MCF 10A (cell line): ENCODE measurements at places on chromosomes 3 and 15.

- DNase-seq, result no peak
Observed at GRCh38 chr15:62618846-62619504, 423.6 kb upstream of the TPM1 start.

GRCh38 chr15:60121845-60122244 lies 117.7 kb downstream of the FOXB1 start:
- no peak for DNase-seq

DNA sequence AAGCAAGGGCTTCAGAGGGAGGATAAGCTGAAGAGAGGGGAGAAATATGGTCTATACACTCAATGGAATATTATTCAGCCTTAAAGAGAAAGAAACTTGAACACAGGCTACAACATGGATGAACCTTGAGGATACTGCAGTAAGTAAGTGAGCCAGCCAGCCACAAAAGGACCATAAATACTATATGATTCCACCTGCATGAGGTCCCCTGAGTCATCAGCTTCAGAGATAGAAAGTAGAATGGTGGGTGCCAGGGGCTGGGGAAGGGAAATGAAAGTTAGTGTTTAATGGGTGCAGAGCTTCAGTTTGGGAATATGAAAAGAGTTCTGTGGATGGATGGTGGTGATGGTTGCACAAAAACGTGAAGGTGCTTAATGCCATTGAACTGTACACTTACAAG lies 68.4 kb upstream of the SEC13 start:
- DNase-seq, result no peak

GRCh38 chr15:59321000-59321689 lies 51.5 kb downstream of the MYO1E start:
- DNase-seq, result no peak

DNA sequence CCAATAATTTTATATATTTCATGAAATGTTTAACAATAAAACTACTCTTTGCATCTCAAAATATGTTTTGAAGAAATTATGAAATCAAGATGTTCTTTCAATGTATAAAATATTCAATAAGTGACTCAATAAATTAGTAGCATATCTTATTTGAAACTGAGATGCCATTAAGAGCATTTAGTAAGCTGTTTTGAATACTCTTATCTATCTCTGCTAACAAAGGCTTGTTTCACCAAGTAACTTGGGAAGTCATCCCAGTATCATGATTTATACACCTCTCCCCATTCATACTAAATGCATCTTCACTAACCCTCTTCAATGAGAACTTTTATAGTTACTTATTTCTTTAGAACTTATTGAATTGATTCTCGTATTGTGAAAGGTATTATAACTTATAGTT lies 43.1 kb downstream of the TNIK start:
- no peak for DNase-seq

- DNase-seq, result no peak
Observed at GRCh38 chr3:186493525-186494255, 50.5 kb downstream of the CRYGS start.

DNA sequence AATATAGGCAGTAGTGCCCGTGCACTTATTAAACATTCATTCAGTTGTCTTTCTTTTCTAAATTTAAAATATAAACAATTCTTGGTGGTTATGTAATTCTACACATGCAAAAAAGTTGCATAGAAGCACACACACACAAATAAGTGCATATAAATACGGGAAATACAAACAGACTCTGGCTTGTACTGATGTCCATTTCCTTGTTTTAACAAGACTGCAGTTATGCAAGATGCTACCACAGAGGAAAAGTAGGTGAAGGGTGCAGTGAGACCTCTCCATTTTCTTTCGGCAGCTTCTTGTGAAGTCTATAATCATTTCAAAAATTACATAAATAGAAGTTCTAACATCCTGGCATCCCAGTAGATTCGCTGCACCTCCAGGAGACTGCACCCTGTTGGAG lies 130.6 kb upstream of the BCL6 start:
- DNase-seq, result no peak

DNA sequence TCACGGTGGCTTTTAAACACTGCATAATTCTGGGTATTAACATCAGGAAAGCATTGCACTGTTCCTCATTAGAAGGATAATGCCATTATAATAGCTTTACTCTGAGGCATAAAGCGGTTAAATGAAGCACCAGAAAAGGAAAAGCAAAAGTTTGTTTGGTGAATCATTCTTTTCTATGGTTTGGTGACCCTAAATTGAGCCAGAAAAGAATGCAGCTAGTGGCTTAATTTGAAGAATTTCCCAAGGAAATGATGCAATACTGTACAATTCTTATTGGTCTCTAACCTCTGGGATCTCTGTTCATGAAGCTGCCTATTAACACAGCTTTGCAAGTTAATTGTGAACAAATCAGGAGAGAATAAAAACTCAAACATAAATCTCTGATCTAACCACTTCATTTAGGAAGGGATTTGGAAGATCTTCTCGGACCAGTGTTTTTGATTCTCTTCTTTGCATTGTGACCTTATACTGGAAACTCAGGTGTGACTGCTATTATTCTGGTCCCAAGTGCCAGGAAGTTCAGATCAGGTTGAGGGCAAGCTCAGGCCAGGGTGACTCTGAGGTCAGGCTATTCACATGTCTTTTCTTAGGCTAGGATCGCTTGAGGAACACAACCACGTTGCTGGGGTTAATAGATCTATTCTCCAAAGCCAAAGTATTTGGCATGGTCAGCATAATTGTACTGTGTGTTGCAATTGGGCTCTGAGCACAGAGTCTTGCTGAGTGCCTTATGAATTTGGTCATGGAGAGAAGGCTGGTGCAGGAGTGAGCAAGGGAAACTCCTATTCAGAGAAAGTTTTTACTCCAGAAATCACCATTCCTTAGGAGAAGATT lies 11.3 kb upstream of the DLG1 start:
- peak; percentile 85 for DNase-seq

GRCh38 chr3:24648063-24648462 lies 153.4 kb upstream of the THRB start:
- DNase-seq, result no peak

DNA sequence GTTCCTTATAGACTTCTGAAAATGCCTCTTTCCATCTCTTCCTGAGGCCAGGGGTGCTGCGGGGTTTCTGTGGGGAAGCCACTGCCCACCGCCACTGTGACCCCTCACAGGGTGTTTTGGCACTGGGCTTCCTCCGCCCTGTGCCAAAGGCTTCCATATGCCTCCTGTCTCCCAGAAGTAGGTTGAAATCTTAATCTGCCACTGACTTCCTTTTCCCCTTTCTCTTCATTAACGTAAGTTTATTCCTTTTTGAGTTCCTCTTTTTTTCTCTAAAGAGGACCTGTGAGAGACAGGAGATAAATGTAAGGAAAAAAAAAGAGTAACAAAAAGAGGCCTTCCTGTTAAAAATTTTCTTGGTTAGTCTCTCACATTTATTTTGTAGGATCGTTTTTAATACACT lies 220.5 kb downstream of the CTNNB1 start:
- DNase-seq, result no peak

DNA sequence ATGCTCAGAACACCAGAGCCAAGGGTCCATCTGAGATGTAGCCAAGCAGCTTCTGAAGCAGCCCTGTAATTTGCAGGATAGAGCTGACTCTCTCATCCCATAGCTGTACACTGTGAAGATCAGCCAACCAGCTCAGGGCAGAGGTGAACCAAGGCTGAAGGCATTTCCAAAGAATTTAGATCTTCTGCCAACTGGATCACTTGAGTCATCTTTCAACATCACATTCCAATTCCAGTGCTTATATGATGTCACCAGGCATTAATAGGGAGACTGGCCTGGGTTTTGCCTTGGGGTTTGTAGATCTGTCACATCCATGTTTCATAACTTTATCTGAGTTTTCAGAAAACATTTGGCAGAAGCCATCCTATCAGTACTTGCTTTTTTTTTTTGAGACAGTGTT lies 98.2 kb downstream of the NR2F2 start:
- DNase-seq, result peak; percentile 85

GRCh38 chr3:117719316-117719926 lies 1009.8 kb downstream of the TUSC7 start:
- DNase-seq, result peak; percentile 29

GRCh38 chr3:134699721-134700120 lies 48.9 kb upstream of the KY start:
- DNase-seq, result no peak

DNA sequence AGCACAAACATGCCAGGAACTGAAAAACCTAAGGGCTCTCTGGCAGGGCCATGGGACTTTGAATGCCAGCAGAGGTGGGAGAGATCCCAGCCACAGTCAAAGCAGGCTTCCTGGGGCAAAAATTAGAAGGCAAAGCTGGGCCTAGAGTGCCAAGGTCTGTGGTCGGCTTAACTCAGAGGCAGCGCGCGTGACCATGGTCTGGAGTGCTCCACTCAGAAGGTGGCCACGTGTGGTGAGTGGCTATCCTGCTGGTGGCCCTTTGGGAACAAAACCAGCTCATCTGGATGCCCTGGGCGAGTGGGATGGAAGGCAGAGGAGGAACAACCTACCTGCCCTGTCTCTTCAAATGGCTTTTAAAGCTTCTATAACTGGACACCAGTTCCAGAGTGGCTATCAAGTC lies 63.1 kb downstream of the OXNAD1 start:
- no peak for DNase-seq
